Aorta (tissue), 5 donors: ENCODE measurements at places on chromosomes 2 and 18.
A peak's percentile ranks its signal among the peaks of the same experiment; 100 is the strongest.

DNA sequence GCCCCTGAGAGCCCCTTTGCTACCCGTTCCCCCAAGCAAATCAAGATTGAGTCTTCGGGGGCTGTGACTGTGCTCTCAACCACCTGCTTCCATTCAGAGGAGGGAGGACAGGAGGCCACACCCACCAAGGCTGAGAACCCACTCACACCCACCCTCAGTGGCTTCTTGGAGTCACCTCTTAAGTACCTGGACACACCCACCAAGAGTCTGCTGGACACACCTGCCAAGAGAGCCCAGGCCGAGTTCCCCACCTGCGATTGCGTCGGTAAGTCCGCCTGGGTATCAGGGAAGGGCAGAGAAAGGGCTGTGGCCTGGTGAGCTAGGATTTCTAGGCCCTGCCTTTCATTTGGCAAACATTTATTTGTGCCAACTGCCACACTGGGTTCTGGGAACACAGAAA lies 63.4 kb downstream of the TET3 start:
- DNase-seq = no peak

DNA sequence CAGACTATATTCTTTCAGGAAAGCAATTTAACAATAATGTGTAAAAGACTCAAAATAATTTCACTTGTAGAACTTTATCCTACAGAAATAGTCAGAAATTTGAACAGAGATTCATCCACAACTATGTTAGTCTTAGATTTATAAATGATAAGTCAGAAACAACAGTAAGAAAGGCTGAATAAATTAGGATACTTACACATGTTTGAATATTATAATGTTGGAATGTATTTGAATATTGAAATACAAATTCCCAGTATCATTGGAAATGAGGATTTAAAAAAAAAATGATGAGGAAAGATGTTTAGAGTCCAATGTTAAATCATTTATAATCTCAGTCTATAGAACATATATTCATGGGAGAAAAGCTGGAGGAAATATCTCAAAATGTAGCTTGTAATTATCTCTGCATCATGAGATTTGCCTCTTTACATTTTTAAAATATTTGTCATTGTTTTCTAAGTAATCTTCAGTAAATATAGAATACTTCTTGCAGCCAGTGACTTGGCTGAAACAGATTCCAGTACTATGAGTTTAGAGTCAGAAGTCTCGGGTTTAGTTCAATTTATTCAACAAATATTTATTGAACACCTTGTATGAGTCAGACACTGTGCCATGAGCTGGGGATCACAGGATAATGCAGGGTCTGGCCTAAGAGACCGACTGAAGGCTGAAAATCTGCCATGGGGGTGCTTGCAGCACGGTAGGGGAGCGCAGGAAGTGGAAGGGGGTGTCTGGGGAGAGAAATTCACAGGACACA lies 32.3 kb downstream of the CXCR4 start:
- no peak for DNase-seq

DNA sequence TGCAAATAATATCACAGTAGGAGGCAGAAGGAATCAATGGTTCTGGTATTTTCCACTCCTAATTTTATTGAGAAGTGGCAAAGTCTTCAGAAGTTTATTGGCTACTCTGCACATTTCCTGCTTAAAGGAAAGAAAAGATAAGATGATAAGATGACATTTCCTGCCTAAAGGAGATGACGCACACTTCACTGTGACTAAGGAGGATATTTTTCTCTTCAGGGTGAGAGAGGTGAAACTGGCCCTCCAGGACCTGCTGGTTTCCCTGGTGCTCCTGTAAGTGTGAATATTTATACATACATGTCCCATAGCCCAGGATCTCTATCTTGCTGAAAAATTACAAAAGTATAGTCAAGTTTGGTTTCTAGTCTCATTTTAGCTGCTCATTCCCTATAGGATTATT lies 27.9 kb downstream of the COL3A1 start:
- DNase-seq = no peak

DNA sequence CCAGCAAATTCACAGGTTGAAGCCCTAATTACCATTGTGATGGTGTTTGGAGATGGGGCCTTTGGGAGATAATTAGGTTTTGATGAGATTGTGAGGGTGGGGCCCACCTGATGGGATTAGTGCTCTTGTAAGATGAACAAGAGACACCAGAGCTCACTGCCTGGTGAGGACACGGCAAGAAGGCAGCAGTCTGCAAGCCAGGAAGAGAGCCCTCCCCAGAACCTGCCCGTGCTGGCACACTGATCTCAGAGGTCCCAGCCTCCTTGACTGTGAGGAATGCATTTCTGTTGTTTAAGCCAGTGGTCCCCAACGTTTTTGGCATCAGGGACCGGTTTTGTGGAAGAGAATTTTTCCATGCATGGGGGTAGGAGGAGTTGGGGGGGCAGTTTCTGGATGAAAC lies 240.7 kb downstream of the KLHL29 start:
- peak; percentile 35 for DNase-seq

DNA sequence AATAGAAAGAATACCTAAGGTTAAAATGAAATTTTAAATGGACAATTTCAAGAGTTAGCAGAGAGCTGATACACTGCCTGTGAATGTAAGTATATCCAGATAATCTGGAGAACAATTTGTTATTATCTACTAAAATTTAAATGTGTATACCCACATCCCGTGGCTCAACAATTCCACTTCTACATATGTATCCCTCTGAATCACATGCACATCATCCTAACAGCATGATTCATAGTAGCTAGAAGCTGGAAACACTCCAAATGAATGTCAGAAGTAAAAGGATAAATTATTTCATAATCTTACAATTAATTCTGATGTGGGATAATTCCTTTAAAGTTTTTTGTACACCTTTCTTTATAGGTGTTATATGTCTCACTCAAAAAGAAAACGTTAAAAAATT lies 87.9 kb downstream of the CNTNAP5 start:
- no peak for DNase-seq

GRCh38 chr2:153235516-153235915 lies 243.0 kb downstream of the RPRM start:
- DNase-seq = no peak

DNA sequence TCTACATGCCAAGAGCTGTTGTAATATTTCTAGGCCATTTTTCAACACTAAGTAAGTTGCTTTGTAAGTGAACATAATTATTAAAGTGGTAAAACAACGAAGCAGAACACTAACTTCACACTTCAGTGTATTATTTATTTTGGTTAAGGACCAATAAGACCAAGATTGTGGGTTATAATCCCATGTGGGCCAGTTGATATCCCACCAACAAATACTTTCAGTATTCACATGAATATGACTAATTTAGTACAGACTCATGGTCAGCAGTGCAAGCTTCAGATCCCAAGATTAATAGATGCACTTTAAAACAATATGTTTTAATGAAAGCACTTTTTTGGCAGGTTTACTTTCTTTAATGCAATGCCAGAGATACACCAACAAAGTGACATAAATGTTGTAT lies 154.3 kb downstream of the LCLAT1 start:
- no peak for DNase-seq

DNA sequence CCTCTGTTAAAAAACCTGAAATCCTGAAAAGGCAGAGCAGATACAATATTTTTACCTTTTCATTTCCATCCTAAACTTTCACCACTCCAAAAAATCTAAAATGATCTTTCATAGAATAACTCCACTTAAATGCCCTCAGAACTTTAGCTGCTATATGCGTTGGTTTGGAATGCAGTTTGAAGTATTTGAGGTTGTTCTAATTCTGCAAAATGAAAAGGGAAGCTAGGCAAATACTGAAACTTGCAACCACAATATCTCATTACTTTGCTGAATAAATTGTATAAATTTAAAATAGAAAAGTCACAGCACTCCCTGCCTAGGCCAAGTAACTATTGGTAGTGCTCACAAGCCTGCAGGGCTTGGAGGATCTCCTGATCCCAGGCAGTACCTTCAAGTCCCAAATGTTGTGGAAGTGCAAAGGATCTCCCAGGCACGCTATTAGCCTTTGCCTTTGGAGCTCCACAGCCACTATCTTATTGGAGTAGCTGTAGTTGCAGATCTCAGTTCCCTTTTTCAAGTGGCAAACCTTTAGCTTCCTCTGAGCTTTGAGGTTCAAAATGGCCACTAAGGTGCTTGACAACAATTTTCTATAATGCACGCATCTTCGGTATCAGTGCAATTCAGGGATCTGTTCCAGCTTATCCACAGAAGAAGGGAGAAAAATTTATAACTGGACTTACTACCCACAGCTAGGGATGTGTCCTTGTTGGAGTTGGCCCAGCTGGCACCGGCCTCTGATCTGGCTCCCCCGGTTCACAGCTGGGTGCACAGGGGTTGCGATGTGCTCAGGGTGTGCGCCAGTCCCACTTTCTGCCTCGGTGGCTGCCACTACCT lies 43.4 kb upstream of the ANKRD62 start:
- no peak for DNase-seq

DNA sequence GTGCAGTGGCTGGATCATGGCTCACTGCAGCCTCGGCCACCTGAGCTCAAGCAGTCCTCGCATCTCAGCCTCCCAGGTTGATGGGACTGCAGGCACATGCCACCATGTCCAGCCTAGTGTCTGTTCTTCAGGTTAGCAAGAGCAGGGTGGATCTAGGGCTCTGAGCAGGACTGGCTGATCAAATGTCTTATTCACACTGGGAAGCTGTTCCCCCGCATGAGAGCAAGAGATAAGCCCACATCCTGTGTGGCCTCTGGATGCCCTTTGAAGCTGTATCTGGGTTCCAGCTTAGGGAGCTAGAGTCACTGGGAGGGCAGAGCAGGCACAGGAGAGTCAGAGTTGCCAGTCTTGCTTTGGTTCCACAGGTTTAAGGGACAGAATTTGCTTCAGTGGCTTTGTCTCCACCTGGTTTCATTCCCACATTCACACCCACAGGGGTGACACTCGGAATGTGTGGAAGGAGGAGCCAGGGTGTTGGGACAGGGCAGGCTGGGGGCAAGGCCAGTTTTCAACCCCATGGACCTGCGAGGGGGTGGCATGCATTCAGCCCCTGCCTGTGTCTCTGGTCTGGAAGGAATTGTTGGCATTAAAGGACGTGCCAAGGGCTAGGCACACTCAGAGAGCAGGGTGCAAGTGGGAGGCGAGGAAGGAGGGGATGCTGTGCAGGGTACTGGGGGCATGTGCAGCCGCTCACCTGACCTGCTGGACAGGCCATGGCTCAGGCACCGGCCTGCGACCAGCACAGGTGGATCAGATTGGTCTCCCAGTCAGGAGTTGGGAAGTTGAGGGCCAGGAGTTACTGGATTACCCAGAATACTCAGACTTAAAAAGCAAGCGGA lies 24.5 kb downstream of the PTPN18 start:
- no peak for DNase-seq

DNA sequence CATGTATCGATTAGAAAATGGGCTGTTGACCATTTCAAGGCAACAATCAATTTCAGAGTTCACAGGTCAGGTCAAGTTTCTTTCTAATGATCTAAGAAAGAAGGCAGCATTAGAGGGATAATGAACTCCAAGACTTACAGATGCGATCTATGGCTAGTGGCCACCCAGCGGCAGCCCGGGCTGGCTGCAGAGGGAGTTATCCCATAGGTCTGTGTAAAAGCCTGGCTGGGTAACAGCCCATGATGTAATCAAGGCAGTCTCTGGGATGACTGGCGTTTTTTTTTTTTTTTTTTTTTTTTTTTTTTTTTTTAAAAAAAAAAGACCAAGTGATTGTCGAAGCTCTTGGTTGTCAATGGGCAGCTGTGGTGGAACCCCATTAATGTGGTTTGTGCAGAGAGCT lies 171.1 kb upstream of the SKOR2 start:
- no peak for DNase-seq

DNA sequence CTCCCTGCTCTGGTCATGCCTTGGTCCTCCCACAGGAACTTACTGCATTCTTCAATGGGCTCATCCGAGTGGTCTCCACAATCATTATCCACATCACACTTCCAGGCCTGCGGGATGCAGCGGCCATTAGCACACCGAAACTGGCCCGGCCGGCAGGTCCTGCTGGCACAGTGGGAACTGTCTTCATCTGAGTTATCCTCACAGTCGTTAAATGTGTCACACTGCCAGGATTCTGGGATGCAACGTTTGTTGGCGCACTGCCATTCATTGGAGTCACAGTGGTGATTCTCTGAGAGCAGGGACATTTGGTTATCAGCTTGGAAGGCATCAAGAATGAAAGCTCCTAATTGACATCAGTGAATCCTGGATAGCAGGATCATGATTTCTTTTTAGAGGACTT lies 104.5 kb downstream of the DHRS9 start:
- no peak for DNase-seq

DNA sequence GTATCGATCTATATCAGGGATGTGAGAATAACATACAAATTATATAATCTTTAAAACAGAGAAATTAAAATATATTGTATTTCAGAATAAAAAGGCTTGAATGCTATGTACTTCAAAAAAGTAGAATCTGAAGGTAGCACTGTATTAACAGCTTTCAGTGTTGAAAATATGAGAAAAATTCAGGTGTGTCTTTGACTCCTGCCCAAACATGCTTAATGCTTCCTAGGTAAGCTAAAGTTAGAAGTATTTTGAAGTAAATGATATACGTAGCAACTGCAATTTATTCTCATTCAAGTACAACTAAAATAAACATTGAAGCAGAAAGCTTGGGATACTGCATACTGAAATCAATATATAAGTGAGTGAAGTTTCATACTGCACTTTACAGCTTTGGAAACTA lies 1082.0 kb upstream of the ACVR2A start:
- DNase-seq = no peak

DNA sequence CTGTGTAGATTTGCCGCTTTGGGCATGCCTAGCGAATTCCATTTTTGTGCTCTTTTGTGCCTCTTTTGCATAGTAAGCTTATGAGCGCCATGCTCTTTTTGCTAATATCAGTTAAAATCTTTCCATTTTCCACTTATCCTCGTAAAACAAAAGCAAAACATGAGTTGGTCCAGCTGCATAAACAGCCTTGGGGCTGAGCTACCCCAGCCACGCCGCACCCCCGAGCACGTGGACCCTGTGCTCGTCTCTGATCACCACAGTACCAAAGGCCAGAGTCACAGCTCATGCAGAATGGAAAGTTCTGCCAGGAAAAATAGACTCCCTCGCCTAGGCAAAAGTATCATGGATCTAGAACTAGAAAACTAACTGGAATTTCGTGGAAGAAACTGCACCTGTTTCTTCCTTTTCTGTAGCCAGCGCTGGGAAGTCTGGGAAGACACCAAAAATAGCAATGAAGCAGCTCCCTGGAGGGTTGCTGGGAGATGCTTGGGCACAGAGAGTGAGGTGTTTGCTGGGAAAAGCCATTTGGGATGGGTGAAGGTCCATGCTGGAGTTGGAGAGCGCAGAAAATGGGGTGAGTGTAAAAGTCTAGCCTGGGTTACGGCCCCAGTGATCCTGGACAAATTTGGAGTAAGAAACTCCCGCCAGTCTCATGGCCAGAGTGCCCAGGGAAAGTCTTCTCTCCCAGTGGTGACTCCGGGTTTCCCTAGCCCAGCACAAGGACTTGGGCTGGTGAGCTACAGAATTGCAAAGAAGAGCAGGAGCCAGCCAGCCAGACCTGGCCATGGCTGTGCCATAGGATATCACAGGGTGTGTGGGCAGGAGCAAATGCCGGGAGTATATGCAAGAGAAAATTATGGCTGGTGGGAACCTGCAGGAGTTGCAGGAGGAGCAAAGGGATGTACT lies 218.4 kb downstream of the GBX2 start:
- DNase-seq = no peak

GRCh38 chr2:199910338-199911051 lies 598 bp upstream of the C2orf69 start:
- no peak for DNase-seq
